Tibial artery (tissue), 4 donors: ENCODE measurements at places on chromosomes 3 and 15.
A peak's percentile ranks its signal among the peaks of the same experiment; 100 is the strongest.

GRCh38 chr3:145015253-145015652, 1043.6 kb downstream of the DIPK2A start:
- no peak for DNase-seq

GRCh38 chr3:16800361-16800760, 84.4 kb upstream of the PLCL2 start:
- DNase-seq: no peak

DNA sequence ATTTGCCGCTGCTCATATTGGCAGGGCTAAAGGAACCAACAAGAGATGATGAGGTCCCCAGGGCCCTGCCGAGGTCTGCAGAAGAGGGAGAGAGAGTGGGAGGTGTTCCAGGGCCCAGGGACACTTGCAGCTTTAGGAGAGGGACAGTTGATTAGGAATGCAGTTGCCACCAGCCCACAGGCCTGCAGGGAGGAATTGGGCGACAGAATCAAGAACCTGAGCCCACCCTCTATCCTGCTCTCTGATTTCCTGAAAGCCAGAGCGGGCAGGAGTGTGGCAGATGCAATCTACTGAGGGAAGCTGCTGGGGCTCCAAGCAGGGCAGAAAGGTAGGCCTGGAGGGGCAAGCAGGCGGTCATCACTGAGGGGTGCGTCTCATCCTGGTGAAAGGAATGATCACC, 12.1 kb upstream of the PRR23E start:
- peak; percentile 38 for DNase-seq

- no peak for DNase-seq
Observed at GRCh38 chr3:184559336-184559735, 2.2 kb upstream of the EPHB3 start.

- no peak for DNase-seq
Observed at GRCh38 chr3:107796791-107797190, 274.0 kb downstream of the BBX start.

- no peak for DNase-seq
Observed at GRCh38 chr3:26081166-26081565, 291.3 kb downstream of the OXSM start.

GRCh38 chr3:195748661-195749060, 27.9 kb downstream of the MUC20 start:
- DNase-seq: no peak

DNA sequence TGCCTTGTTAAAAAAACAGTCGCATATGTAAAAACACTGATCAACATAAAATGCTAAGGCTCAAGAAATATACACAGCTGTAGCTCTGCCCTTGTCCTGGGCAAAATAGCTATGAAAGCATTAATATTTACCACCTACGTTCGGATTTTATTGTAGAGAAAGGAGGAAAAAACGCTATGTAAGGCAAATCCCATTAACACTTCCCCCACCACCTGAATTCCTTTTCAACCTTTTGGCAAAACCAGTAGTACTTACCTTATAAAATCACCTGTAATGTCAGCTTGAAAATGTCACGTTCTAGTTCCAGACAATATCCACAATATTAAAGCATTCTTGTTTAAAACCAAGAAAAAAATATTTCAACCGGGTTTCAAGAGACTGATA, 3.6 kb downstream of the TRA2B start:
- DNase-seq: no peak

DNA sequence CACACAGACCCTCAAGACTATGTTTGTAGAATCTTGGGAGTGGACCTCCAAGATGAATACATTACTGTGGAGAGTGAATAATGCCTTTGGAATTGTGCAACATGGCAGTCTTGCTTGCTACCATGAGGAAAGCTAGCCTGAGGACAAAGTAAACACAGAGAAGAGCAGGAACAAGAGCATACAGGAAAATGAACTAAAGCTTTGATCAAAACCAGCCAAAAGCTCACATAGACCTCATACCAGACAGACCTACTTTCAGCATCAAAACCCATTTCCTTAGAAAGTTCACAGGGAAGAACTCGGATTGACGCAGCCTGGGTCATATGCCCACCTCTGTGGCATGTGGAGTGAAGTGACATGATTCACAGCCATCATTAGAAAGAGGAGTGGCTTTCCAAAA, 3.3 kb upstream of the RAB8B start:
- DNase-seq: no peak

GRCh38 chr3:40768536-40768935, 243.8 kb downstream of the ZNF621 start:
- DNase-seq: no peak

DNA sequence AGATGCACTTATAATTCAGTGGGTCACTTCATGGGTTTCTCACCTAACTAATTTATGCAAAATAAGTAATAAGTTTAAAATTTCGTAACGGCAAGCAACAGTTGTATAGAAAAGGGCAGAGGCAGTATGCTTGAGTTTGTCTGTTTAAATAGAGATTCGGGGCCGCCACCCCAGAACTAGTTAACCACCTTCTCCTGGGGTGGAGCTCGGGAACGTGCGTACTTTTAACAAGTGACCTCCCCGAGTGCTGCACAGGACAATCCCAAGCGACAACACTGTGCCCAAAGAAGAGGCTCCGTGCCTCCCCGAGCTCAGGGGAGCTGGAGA, 439 bp downstream of the SSR3 start:
- no peak for DNase-seq

- no peak for DNase-seq
Observed at GRCh38 chr15:44219073-44219472, 24.0 kb upstream of the FRMD5 start.

GRCh38 chr15:51314391-51315337, 23.7 kb downstream of the CYP19A1 start:
- DNase-seq: no peak

DNA sequence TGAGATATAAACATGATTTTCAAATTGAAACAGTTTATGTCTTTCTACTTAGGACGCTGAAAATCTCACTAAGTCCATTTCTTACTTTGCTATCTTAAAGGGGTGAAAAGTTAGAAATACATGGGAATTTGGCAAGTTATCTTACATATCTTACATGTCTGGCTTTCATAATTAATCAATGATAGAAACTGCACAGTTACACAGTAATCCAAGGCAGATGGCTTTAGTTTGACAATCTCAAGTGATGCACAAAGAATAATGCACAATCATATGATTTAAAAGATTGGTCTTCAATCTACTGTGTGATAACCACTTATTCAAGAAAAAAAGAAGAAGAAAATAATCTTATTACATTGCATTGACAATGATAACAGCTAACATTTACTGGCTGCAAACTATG, 14.2 kb downstream of the PDZRN3 start:
- no peak for DNase-seq

DNA sequence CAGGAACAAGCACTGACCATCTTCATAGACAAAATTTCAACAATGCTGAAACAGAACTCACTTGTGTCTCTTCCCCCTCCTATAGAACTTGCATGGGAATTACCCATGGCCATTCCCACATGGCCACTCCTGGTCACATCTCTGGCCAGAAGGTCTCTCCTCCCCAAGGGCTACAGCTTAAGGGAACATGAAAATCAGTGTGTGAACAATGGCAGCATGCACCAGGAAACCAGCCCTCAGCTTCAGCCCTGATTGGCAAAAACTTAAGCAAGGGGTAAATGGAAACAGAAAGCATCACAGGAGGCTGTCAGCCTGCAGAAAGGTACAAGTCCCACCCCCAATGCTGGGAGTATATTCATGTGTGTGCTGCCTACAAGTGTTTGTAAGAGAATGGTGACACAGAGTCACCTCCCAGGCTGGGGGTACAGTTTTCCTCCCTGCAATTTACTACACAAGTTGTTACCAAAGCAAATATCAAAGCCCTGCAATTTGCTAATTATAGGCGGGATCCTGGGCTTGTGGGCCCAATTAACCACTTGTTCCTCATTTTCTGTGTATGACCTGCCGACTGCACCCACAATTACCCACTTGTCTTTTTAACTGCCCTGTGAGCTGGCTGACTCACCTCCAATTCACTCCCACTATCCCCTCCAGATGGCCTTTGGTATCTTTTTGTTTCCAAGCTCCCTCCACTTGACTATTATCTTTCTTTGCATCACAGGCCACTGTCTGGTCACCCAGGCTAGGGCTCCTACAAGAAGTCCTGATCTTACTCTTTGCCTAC, 84.4 kb upstream of the HES1 start:
- no peak for DNase-seq

- no peak for DNase-seq
Observed at GRCh38 chr3:104180906-104181305, 1185.8 kb upstream of the ALCAM start.

DNA sequence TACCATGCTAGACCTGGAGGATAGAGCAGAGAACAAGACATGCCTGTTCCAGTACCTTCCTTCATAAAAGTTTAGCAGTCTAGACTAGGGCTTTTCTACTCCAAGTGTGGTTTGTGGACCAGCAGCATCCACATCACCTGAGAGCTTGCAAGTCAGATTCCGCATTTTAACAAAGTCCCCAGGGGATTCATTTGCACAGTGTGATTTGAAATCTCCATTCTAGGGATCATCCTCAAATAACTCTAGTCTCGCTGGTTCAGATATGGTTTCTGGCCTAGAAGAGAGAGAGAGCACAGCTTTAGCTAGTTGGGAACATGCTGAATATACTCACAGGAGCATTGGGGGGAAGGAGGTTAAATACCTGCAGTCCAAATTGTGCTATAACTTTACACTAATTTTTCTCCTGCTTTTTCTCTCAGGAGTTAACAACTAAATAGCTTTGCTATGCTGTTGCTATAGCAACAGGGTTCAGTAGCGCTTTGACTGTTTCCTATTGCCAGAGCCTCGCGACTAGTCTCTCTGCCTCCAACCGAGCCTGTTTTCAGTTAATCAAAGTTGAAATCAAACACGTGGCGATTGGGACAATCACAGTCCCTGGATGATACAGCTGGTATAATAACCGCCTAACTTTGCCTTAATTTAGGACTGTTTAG, 64.0 kb upstream of the RASGRF1 start:
- DNase-seq: no peak
